Sciatic nerve (tissue), 2 donors: ENCODE measurements at places on chromosomes 4 and X.

DNA sequence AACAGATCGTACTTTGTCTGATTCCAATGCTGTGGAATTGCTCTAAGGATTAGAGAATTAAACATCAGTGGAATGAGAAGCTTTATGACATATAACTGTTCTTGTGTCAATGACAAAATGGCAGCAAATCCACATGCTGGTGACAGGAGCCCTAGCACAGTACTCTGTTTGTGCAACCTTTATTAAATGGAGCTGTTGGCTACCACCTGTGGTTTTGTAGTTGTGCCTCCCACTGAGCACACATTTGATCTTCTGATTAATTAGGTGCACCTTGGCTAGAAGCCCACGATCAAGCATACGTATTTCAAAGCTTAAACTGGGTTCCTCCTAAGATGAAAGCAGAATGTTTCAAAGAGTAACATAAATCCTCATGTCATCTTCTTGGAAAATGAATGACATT is 394.0 kb upstream of the IGFBP7 start:
- no peak for DNase-seq

- no peak for DNase-seq
Measured at GRCh38 chr4:67678612-67679011, 22.3 kb downstream of the UBA6 start.

DNA sequence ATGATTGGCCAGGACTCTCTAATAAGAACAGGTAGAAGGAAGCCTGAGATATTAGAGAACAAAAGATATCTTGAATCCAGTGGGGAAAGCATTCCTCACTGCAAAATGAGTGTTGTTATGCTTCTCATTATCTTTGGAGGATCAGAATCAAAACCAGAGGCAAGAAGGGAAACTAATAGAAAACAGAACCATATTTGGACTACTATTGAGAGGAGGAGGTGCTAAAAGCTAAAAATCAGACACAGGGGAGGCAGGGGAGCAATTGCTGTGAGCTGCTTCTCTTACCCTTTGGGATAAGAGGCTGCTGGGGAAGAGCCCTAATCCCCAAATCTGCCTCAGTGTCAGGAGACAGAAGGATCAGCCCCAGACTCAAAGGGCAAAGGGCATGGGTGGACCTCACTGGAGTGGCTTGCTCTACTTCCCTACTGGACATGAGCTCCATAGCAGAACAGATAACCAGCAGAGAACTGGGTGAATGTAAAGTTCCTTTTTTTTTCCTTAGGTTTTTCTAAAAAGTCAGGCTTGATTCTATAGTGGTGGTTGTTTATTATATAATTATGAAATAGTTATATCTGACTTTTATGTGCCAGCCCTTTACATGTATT is 60.1 kb downstream of the SEPTIN11 start:
- no peak for DNase-seq

GRCh38 chrX:140292961-140293360 is 211.9 kb downstream of the SOX3 start:
- no peak for DNase-seq

- DNase-seq, result no peak
Measured at GRCh38 chrX:11499076-11500044, 166.4 kb downstream of the ARHGAP6 start.

GRCh38 chr4:114226968-114227760 is 247.7 kb upstream of the ARSJ start:
- no peak for DNase-seq

DNA sequence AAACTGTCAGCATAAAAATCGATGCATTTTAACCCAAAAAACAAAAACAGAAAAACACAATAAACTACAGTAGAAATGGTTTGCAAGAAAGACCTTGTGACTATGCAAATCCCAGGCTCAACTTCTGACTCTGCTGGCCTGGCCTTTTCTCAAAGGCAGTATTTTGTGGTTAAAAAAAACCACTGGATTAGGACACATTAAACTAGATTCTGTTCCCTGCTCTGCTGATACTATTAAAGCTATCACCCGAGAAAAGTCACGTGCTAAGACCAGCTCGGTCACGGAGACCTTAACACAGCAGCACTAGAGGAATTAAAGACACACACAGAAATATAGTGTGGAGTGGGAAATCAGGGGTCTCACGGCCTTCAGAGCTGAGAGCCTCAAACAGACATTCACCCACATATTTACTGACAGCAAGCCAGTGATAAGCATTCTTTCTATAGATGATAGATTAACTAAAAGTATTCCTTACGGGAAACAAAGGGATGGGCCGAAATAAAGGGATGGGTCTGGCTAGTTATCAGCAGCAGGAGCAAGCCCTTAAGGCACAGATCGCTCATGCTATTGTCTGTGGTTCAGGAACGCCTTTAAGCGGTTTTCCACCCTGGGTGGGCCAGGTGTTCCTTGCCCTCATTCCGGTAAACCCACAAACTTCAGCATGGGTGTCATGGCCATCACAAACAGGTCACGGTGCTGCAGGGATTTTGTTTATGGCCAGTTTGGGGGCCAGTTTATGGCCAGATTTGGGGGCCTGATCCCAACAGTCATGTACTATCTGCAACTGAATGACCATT is 16.1 kb downstream of the CBR4 start:
- no peak for DNase-seq

GRCh38 chr4:41976775-41977516 is 4.6 kb upstream of the DCAF4L1 start:
- DNase-seq, result no peak

- DNase-seq, result peak; percentile 77
Measured at GRCh38 chr4:88697588-88698329, at the start of gene NAP1L5. Gene NAP1L5, minus strand, starts transcription at chr4:88697829. Its CDS starts 75 bp downstream, at chr4:88697754.

- no peak for DNase-seq
Measured at GRCh38 chrX:134074151-134074550, 88.8 kb upstream of the GPC3 start.

- DNase-seq, result no peak
Measured at GRCh38 chr4:81166458-81167160, 48.4 kb downstream of the PRKG2 start.

DNA sequence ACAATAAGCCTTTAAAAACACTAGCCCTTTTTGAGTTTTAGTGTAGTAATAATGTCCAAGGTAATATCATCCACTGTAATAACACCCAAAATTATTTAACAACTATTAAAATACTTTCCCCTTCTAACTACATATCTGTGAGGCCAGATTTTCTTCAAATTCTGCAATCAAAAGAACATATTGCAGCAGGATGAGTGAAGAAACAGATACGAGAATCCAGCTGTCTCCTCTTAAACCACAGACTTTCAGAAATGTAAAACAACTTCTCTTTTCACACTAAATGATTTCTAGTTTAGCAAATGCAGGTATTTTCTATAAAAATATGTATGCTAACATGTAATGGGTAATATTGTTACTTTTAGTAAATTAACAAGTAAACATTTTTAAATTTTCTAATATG is 148.9 kb downstream of the PRDM5 start:
- no peak for DNase-seq

DNA sequence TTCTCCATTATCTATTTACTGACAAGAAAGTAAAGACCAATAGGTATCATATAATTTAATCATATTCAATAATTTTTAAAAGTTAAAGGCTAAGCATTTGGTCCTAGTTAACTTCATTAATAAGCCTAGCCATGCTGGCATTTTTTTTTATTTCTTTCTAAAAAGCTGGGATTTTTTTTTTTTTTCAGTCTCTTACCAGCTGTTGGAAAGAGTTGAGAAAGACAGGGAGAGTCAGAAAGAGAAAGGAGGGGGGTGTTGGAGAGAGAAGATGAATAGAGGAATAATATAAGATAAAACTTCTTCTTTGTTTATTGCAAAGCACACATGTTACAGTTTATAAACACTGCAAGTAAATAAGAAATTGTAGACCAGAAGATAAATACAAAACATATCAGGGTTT is 5.9 kb upstream of the NR3C2 start:
- DNase-seq, result no peak

DNA sequence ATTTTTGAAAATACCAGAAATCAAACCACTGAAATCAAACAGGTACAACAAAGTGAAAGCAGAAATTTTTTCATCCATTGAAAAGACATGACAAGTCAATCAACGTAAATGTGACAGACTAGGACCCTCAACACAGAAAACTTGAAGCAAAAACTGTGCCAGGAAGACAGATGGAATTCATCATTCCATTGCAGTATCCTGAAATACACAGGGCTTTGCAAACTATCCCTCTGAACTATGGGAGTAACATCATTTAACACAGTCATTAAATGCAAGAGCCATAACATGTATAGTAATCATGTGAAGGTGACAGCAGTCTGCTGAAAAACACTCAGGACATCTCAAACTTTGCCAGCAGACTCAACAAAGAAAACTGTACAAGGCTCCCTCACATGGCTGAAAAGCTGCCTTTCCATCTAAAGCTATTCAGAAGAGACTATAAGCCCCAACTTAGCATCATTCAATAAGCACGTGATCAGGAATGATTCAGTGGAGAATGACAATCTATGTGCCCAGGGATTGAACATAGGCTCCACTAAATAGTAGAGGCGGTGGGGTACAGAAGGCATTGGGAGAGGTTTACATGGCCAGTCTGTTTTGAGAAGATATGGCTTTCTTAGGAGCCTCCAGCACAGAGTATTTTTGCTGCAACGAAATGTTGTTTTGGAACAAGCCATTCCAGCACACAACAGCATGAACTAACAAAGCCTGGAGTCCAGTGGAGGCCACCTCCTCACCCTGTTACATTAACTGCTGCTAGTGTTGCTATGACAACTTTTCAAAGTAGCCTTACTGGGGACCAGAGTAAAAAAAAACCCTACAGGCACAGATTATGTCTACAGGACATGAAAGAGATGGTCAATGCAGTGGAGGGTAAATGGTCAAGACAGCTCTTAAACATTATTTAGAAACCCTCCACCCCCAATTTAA is 274.5 kb upstream of the NOCT start:
- DNase-seq, result no peak

DNA sequence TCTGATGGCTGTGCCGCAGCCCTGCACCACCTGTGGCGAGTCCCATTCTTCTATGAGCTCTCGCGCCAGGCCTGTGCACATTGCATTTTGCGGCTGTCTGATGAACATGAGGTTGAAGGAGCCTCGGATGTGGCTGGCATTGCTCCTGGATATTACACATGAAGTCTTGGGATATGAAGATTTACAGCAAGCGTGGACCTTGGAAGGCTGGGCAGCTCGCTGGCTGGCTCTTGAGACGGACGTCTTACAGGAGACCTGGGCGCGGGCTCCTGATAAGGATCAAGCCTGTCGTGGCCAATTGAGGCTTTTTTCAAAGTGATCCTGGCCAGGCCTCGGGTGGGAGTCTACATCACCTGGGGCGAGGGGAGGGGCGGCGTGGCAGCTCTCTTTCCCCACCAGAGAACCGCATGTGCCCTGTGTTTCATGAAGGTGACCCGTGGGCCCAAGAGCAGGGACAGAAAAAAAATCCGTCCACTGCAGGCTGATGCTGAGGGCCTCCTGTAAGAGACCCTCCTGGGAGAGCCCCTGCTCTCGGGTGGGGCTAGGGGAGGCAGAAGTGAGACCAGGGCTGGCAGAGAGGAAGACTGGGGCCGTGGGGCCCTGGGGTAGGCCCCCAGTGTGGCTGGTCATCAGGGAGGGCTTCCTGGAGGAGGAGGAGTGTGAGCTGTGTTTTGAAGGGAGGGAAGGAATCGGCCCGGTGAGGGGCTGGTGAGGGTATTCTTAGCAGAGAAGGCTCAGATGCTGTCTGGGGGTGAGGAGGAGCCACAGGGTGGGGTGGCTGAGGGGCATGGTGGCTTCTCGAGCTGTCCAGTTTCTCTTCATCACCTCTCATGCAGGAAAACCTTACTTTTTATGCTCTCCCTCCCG is 23.6 kb downstream of the CPZ start:
- DNase-seq, result no peak

- DNase-seq, result no peak
Measured at GRCh38 chrX:135737366-135738071, 24.1 kb downstream of the CT45A1 start.

- no peak for DNase-seq
Measured at GRCh38 chr4:5969336-5969735, 48.9 kb downstream of the C4orf50 start.

GRCh38 chr4:6806924-6807626 is 24.5 kb downstream of the KIAA0232 start:
- no peak for DNase-seq

GRCh38 chr4:148561467-148561866 is 119.3 kb upstream of the NR3C2 start:
- DNase-seq, result no peak

DNA sequence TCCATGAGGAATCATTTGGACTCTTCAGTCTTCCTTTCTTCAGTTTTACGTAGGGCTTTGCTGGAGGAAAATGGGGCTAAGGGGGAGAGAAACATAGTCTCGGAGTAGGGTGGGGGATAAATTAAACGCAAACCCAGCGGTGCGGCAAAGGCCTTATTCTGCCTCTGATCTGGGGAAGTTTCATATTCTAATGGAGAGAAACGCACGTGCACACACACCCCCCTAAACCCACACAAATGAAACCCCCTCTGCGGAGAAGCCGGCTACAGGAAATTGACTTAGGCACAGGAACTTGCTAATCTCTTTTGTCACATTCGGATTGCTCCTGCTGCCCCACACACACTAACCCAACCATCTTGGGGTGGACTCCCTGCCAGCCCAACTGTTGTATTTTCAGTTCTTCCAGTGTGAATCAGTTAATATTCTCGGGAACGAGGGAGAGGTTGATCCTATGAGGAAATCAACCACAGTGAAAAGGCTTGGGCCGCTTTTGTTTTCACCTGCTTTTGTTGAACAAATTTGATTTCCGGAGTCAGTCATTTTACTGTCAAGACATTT is at the start of gene RHOH:
TSS of gene RHOH (plus strand) at position 308 of the 558 bp plus-strand sequence. CDS start 46,356 bp downstream, outside the sequence.
- no peak for DNase-seq

GRCh38 chr4:137702512-137702911 is 170.2 kb upstream of the PCDH18 start:
- DNase-seq, result no peak

DNA sequence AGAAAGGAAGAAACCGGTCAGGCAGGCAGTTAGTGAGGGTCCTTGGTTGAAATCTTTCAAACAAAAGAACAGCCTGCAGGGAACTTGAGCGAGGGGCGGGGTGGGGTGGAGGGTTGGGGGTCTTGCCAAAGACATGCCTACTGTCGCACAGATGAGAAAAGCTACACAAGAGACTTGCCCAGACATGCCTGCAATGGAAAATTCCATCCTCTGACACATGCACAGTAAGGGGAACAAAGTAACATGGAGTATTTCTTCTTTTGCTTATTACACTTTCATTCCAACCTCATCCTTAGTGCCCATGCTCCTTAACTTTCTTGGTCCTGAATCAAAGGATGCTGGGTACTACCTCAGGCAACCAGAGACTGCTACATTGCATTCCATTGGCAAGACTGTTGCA is 1491.2 kb downstream of the STIM2 start:
- DNase-seq, result no peak

DNA sequence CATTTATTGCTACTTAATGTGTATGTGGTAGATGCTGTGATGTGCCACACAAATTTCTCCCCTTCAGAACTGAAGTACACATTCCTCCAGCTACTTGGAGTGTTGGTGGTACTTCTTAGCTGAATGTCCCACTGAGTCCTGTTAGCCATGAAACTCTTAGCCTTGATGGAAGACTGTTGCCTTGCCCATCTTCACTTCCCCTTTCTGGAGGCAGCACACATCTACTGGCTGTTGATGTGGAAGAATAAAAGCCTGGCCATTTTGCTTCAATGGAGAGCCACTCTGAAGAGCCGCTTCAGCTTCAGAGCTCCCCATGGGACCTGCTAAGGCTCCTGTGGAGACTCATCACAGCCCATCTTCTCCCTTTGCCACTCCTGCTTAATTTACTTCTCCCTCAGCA is 157.7 kb upstream of the PITX2 start:
- no peak for DNase-seq
